ENCODE measurements at places on chromosomes 11 and 22. TPM values are rescaled to one million over a fixed set of nuclear protein-coding genes. Genes with fewer than 3 reads are reported as not detected.

DNA sequence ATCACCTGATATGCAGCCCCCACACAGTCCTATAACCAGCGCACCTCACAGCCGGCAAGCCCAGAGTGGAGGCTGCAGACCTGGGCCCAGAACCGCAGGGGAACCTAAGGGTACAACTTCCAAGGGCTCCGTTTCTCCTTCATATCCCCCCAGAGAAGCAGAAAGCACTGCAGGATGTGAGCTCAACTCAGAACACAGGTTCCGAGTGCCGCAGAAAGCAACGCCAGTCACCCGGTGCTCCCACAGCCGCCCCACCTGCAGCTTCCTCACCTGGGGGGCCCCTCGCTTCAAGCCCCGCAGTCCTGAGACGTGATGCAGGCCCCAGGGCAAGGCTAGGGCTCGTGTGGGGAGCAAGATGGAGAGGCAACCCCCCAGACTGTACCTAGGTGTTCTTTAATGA is 2.5 kb downstream of the TSSK2 start:
- H3K27ac ChIP-seq = no peak overlapping the region
- no peaks in the 10 kb centered on the region for H3K4me1 ChIP-seq
- peaks cover 60% of the 10 kb centered on the region for H3K36me3 ChIP-seq
- H3K27me3 ChIP-seq = no peaks in the 10 kb centered on the region

DNA sequence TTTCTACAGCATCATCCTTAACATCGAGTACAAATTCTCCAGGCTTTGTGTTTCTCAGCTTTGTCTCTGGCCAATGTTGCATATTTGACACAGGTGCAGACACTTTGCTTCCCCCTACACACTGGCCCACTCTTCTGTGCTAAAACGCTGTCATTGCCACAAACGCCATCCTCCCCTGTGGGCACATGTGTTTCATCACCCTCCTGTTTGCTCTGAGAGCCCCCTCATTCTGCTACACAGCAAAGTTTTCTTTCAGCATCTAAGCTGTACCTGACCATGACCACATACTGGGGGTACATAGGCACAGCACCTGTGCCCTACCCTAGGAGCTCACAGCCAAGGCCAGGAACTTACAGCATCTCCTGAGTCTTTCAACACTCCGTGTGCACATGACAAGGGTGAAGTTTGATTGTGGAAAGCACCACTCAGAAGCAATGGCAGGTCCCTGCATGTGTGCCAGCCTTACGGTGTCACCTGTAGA is 7.9 kb upstream of the IGLL5 start:
- H3K36me3 ChIP-seq = no peaks in the 10 kb centered on the region
- H3K27me3 ChIP-seq = peaks cover 7% of the 10 kb centered on the region
- H3K4me1 ChIP-seq = no peaks in the 10 kb centered on the region
- no peak overlapping the region for H3K4me3 ChIP-seq

POU2AF3 gene
- 3.4 TPM for total RNA-seq

GRCh38 chr22:24405631-24406321 is 21.6 kb upstream of the ADORA2A start:
- H3K4me1 ChIP-seq = peaks cover 69% of the 10 kb centered on the region
- H3K27me3 ChIP-seq = no peaks in the 10 kb centered on the region
- H3K36me3 ChIP-seq = peaks cover 14% of the 10 kb centered on the region
- no peak for DNase-seq

GRCh38 chr11:119791047-119791446 is 62.0 kb upstream of the NECTIN1 start:
- H3K4me3 ChIP-seq = no peak overlapping the region
- H3K4me1 ChIP-seq = no peaks in the 10 kb centered on the region
- DNase-seq = no peak
- no peaks in the 10 kb centered on the region for H3K36me3 ChIP-seq

- peak; percentile 34 for DNase-seq
- peaks cover 14% of the 10 kb centered on the region for H3K27me3 ChIP-seq
- H3K4me1 ChIP-seq = no peaks in the 10 kb centered on the region
- no peaks in the 10 kb centered on the region for H3K36me3 ChIP-seq
Measured at GRCh38 chr22:44407171-44407986, 90.7 kb downstream of the RTL6 start.

- no peaks in the 10 kb centered on the region for H3K36me3 ChIP-seq
- no peak overlapping the region for H3K4me3 ChIP-seq
- no peaks in the 10 kb centered on the region for H3K4me1 ChIP-seq
- H3K27me3 ChIP-seq = no peaks in the 10 kb centered on the region
- no peak for DNase-seq
- no peak overlapping the region for H3K27ac ChIP-seq
Measured at GRCh38 chr11:131932584-131933325, 562.3 kb downstream of the NTM start.

DNA sequence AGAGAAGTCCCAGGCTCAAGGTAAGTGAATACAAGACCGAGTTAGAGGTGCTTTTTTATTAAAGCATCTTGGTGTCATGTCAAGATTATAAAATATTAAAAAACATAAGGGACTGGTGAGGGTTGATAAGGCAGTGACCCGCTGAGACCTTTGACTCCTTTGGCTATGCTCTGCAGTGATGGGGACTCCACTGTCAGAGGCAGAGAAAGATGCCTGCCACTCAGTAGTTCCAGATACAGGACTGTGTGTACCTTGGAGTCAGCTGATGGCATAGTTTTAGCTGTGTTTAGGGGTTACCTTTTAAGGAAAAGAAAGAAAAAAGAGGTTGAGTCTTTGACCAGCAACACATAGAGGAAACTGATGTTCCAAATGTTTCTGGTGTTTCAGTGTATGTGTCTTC is 40.8 kb downstream of the SHISA8 start:
- no peak overlapping the region for H3K4me3 ChIP-seq
- no peaks in the 10 kb centered on the region for H3K4me1 ChIP-seq
- H3K36me3 ChIP-seq = peaks cover 100% of the 10 kb centered on the region
- no peak for DNase-seq
- no peak overlapping the region for H3K27ac ChIP-seq
- no peaks in the 10 kb centered on the region for H3K27me3 ChIP-seq

DNA sequence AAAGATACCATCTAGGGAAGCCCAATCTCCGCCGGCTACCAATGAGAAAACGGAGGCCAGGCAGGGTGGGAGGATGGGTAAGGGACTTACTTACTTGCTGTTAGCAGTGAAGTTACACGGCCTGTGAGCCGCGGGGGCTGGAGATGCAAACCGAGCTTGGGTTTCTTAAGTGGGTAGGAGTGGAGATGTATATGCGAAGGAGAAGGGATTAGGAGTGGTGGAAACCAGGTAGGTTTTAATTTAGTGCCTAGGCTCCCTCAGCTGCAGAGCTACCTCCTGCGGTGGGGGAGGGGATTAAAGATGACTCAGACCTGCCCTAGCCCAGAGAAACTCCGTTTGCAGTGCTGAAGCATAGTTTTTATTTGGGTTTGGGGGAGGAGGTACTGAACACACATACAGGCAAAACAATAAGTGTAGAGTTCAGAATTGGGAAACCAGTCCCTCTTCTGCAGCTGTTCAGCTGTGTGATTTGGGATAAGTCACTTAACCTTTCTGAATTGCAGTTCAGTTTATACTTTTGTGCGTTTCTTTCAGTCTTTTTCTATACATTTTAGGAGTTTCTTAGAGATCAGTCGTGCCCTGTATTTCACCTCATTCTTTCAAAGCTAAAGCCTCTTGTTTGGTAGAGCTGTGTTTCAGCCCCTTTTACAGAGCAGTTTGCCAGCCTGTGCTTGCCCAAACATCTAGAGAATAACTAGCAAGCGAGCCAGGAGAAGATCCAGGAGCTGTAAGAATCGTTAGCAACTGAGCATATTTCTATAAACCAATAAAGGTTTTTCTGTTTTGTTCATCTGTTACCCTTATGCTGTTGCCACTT is 596 bp upstream of the TNRC6B start:
- peak overlapping the region; percentile 76 for H3K27ac ChIP-seq
- H3K27me3 ChIP-seq = no peaks in the 10 kb centered on the region
- no peaks in the 10 kb centered on the region for H3K36me3 ChIP-seq

MYOD1 gene
- not detected for total RNA-seq

GRCh38 chr11:67349036-67349435 is 4.3 kb downstream of the POLD4 start:
- H3K4me3 ChIP-seq = no peak overlapping the region
- no peak for DNase-seq
- H3K27ac ChIP-seq = no peak overlapping the region
- peaks cover 45% of the 10 kb centered on the region for H3K4me1 ChIP-seq

DNA sequence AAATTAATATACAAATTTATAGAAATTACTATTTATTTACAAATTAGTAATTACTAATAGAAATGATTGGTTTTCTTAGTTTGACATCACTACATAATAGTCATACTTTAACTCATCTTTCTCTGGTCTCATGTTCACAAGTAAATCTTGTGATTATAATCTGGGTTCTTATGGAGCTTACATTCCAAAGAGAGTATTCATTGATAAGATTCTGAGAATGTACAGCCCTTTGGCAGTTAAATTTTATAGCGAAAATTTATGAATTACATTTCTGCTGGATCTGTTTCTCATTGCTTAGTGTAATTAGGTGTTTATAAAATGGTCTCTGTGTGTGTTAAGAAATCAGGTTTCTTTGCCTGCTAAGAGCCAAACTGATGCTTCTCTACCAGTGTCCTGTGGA is 175.2 kb downstream of the TMEM135 start:
- no peaks in the 10 kb centered on the region for H3K27me3 ChIP-seq
- no peak overlapping the region for H3K27ac ChIP-seq
- no peaks in the 10 kb centered on the region for H3K4me1 ChIP-seq
- DNase-seq = no peak
- no peak overlapping the region for H3K4me3 ChIP-seq
- H3K36me3 ChIP-seq = no peaks in the 10 kb centered on the region

- no peaks in the 10 kb centered on the region for H3K36me3 ChIP-seq
- H3K4me3 ChIP-seq = no peak overlapping the region
Measured at GRCh38 chr11:23585416-23586104, 725.3 kb upstream of the CCDC179 start.

PLAAT4 gene
- total RNA-seq = 150 TPM

- H3K36me3 ChIP-seq = no peaks in the 10 kb centered on the region
- H3K27ac ChIP-seq = no peak overlapping the region
- DNase-seq = peak; percentile 18
- no peak overlapping the region for H3K4me3 ChIP-seq
- H3K4me1 ChIP-seq = peaks cover 19% of the 10 kb centered on the region
Measured at GRCh38 chr22:37202001-37202555, 10.2 kb downstream of the SSTR3 start.

DNA sequence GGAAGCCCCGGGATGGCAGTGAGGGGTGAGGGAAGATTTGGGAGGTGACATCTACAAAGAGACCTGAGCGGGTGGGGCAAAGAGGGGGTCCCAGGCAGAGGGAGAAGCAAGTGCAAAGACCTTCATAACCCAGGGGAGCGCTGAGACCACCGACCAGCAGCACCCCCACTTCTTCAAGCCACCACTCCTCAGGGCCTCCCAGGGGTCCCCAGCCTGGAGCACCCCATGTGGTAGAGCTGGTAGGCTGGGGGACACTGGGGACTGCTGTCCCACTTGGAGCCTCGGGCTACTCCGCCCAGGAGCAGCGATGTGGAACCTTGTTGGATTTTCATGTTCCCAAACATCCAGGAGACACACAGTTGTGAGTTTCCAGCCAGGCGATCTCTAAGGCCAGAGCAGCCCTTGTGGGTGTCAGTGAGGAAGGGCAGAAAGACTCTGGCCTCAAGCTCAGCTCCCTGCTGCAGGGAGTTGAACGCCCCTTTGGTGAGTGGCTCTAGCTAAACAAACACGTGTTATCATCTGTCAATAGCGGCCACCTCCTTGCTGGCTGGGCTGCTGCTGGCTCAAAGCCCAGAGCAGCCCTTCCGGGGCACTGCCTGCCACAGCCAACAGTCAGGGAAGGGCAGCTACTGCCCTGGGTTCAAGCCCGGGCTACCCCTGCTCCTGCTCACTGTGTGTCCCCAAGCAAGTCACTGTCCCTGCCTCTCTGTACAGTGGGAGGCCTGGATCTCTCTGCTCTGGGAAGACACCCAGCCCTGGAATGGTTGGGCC is 25.7 kb upstream of the CHKA start:
- peak; percentile 74 for DNase-seq
- no peak overlapping the region for H3K4me3 ChIP-seq
- no peaks in the 10 kb centered on the region for H3K27me3 ChIP-seq
- peak overlapping the region; percentile 70 for H3K27ac ChIP-seq
- H3K36me3 ChIP-seq = no peaks in the 10 kb centered on the region

GRCh38 chr11:802018-802617 is 2.9 kb downstream of the PIDD1 start:
- H3K4me1 ChIP-seq = peaks cover 33% of the 10 kb centered on the region
- H3K27ac ChIP-seq = no peak overlapping the region
- no peak for DNase-seq
- H3K36me3 ChIP-seq = peaks cover 35% of the 10 kb centered on the region

DNA sequence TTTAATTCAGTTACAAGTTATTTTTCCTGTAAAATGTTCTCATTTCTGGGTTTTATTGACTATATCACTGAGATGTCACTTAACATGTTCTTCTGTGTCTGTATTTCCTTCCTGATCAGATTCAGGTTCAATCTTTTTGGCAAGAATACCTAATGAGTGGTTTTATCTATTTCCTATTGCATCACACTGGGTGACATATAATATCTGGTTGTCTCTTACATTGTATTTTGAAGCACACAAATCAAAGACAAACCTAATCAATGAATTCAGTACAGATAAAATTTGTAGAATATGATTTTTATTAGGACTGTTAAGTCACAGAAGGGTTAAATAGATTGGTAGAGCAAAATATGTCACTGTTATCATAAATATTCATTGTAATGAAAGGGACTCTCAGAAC is 60.4 kb downstream of the BCL2L13 start:
- no peak for DNase-seq
- no peak overlapping the region for H3K27ac ChIP-seq

MS4A4A gene
- 89.5 TPM for total RNA-seq

CAVIN3 gene
- total RNA-seq = 36.3 TPM

SNX32 gene
- 0.47 TPM for total RNA-seq

DNA sequence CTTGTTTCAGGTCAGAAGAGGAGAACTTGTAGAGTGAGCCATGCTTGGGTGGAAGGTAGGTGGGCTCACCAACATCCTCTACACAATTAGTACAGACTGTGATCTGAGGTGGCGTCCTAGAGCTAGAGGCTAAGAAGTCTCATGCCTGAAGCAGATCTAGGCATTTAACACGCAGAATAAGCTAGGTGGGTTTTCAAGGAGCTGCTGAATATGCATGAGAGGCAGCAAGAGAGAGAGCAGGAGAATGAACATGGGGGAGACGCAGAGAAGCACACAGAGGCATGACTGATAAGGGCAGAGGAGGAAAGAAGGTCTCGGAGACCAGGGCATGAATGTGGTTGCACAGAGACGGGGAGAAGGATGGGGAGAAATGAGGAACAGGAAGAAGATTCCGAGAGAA is 36.8 kb upstream of the JAM3 start:
- no peak overlapping the region for H3K27ac ChIP-seq
- no peak for DNase-seq
- H3K4me3 ChIP-seq = no peak overlapping the region
- H3K27me3 ChIP-seq = no peaks in the 10 kb centered on the region
- H3K4me1 ChIP-seq = peaks cover 29% of the 10 kb centered on the region

DNA sequence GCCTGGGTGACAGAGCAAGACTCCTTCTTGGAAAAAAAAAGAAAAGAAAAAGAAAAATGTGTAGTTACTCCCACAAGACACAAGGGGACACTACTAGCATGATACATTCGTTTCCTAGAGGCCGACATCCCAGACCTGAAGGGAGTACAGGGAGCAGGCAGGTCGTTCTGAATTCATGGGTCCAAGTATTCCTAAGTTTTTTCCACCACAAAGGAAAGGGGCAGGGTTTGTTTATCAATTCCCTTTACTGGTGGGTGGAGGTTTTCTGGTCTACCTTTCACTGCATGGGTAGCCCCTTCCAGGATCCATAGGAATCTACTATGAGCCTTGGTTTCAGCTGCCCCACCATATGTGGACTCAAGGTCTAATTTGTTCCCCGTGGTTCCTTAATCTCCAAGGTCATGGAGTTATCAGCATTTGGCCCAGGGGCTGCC is 11.8 kb downstream of the TIGD3 start:
- no peaks in the 10 kb centered on the region for H3K36me3 ChIP-seq
- H3K27ac ChIP-seq = no peak overlapping the region
- DNase-seq = no peak
- no peaks in the 10 kb centered on the region for H3K27me3 ChIP-seq
- peaks cover 13% of the 10 kb centered on the region for H3K4me1 ChIP-seq

All from lower lobe of right lung (tissue), 2 donors.